ENCODE measurements at places on chromosomes 2 and 18.

- DNase-seq, result no peak
Observed at GRCh38 chr2:149355716-149356422, 25.5 kb downstream of the LYPD6 start.

GRCh38 chr18:9653390-9653789 lies 39.0 kb upstream of the PPP4R1 start:
- peak; percentile 45 for DNase-seq

- DNase-seq, result no peak
Observed at GRCh38 chr2:239182981-239183791, 217.6 kb downstream of the HDAC4 start.

- DNase-seq, result peak; percentile 65
Observed at GRCh38 chr2:160406591-160407392, 86.8 kb downstream of the RBMS1 start.

DNA sequence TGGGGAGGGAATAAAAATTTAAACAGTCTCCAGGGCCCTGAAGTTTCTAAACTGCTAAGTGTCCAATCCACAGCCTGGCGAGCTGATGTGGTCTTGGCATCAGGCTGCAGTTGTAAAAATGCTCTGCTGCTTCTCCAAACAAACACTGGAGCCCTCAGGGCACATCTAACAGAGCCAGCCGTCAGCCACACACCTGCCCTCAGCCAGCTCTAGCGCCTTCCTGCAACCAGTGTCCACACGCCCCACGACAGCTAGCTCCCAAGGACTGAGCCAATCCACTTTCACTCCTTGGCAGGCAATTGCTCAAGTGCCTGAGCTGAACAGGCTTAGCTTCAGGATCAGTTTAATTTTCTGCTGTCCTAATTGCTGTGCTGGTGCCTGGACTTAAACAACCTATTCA lies 446.4 kb upstream of the RAB12 start:
- peak; percentile 52 for DNase-seq

- DNase-seq, result no peak
Observed at GRCh38 chr2:75142081-75142480, 57.2 kb downstream of the TACR1 start.

DNA sequence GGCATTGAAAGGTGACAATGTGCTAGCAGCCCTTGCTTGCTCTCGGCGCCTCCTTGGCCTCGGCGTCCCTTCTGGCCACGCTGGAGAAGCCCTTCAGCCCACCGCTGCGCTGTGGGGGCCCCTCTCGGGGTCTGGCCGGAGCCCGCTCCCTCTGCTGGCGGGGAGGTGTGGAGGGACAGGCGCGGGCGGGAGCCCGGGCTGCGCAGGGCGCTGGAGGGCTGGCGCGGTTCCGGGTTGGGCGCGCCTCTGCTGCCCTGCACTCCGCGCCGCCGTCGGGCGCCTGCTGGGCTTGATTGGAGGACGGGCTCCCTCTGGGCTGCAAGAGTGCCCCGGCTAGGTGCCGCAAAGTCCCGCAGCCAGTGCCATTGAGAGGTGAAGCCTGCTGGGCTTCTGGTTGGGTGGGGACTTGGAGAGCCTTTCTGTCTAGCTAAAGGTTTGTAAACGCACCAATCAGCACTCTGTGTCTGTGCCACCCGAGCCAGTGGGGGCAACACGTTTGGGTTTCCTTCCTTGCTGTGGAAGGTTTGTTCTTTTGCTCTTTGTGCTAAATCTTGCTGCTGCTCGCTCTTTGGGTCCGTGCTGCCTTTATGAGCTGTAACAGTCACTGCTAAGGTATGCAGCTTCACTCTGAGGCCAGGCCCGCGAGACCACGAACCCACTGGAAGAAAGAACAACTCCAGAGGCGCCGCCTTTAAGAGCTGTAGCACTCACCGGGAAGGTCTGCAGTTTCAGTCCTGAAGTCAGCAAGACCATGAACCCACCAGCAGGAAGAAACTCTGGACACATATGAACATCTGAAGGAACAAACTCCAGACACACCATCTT lies 14.8 kb upstream of the IMP4 start:
- DNase-seq, result no peak

DNA sequence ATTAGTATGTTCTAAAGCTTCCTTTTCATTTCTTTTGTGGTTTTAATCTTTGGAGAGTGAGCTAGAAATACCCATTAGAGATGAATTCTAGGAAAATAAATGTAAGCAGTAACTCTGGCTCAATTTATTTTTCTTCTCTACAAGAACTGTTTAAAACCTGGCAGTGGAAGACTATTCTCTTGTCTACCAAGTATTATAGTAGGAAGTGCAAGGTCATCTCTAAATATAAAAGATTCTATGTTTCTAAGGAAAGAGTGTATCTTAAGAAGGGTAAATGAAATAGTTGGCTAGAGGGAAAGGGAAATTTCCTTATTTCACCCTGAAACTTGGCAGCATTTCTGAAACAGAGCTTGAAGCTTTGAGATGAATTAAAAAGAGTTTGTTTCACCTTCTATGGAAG lies 35.5 kb downstream of the PLCL1 start:
- DNase-seq, result no peak

DNA sequence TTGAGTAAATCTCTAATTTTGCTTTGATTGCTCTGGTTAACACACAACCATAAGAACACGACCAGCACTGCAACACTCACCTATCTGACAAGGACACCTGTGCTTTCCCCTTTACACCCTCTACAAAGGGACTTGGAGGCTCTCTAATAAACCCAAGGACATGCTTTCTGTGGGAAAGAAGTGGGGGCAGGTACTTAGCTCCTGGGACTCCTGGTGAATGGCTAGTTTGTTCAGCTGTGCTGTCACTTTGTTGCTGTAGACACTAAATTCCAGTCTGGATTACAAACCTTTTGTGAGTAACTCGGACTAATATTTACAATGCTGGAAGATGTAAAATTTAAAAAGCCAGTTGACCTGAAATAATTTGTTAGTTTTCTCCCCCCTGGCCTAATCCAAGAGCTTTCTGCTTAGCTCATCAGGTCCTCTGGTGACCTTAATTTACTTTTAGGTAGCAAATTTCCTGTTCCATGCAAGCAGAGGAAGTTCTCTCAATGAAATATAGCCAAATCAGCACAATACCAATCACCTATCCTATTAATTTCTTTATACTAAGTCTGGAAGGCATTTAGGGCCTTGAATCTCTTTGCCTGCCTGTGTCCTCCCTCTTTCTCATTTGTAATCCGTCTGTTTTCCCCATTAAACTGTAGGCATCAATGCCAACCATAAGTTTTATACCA lies 67.5 kb downstream of the PLCL1 start:
- DNase-seq, result no peak

DNA sequence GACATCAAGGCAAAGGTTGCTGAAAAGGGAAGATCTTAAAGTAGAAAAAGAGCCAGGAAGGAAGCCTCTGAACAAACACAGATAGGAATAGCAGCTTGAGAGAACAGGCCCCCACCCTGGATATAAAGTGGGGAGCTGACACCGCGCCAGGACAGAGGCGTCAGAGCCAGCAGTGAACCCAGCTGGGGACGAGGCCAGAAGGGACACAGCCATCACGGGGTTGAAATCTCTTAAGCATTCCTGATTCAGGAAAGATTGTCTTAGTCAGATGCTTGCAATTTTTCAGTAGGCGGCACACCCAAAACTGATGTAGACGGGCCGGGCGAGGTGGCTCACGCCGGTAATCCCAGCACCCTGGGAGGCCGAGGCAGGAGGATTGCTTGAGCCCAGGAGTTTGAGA lies 93.8 kb upstream of the PHLPP1 start:
- peak; percentile 61 for DNase-seq

DNA sequence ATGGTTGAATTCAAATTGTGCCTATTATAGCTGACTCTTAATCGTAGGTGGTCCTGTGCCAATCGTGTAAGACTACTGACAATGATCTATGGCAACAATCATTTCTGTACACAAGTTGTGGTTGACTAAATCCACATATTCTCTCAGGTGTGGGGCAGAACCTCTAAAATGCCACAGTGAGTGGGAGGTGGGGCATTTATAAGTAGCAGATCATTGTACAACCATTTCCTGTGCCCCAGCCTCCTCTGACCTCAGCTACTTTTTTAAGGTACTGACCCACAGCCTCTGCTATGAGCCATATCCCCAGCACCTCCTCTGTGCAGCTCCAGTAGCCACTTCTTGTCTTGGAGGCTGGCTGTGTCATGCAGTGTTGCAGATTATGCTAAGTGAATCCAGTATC lies 48.6 kb upstream of the RAPH1 start:
- peak; percentile 52 for DNase-seq

DNA sequence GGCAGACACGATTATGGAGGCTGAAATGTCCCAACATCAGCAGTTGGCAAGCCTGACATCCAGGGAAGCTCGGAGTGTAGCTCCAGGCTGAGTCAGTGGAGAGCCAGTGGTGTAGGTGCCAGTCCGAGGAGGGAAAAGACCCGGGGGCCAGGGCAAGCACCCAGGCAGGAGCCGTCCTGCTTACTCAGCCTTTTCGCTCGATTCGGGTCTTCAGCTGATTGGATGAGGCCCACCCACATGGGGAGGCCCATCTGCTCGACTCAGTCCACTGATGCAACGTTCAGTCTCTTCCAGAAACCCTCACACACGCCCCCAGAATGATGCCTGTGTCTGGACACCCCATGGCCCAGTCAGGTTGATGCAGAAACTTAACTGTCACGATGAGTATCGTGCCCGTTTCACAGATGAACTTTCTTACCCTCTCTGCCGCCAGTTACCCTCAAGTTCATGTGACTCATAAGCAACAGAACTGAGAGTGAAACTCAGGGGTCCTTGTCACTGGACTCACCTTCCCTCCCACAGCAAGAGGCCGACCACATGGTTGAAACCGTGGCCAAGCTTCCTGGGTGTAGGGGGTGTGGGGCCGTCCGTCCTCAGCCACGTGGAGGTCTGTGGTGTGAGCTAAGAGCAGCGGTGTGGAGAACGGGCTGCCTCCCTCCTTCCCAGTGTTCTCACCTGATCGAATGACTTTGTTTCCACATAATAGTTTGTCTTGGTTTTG lies 197.4 kb upstream of the HDAC4 start:
- no peak for DNase-seq

- no peak for DNase-seq
Observed at GRCh38 chr2:85368921-85369320, 14.4 kb downstream of the ELMOD3 start.

DNA sequence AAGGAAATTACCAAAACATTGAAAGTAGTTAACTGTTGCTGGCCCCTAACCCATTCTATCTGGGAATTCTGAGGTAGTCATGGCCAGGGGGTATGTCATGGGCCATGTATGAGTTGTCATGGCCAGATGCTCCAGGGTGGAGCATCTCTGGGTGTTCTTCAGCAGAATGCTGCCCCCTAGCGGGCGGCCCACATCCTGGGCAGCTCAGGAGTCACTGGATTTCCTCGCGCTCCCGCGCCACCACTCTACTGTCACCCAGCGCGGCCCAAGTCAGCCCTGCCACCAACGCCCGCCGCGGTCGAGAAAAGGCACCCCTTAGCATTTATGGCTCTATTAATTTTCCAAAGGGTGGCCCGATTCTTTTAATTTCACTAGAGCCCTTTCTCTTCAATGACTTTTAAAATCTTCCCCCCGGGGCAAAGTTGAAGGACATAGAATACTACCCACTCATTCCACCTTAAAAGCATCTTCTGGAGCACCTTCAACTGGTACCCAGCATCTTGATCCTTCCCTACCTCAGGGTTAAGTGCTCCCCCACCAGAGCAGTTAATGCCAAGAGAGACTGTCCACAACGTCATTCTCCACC lies 41.6 kb downstream of the PKDCC start:
- peak; percentile 40 for DNase-seq

GRCh38 chr2:172639256-172639655 lies 83.4 kb downstream of the PDK1 start:
- no peak for DNase-seq

- no peak for DNase-seq
Observed at GRCh38 chr2:173659509-173659908, 304.8 kb downstream of the CDCA7 start.

- no peak for DNase-seq
Observed at GRCh38 chr18:59049721-59050660, 89.7 kb upstream of the SEC11C start.

DNA sequence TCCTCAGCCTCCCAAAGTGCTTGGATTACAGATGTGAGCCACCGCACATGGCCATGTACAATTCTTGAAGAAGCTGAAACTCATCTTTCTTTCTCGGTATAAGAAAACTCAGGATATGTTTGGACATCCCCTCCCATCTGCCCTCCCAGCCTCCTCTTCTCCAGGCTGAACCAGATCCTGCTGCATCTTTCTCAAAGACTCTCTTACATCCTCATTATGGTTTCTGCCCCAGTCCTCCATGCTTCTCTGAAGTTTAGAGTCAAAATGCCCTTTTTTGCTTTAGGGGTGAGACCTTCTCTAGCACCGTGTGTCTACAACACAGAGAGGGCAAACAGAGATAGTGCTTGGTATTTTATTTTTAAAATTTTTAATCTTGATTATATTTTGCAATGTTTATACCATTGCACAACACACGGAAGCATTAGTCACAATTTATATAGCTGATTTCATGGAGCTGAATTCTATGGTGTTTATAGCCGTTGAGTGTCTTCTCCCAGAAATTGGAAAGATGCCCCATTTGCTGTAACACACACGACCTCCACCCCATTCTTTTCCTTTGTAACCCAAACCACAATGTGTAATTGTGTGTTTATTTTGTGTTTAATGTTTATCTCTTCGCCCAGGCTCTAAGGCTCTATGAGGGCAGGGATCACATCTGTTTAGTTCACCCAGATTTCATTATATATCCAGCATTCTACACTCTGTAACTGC lies 206.0 kb upstream of the TNP1 start:
- DNase-seq, result no peak

DNA sequence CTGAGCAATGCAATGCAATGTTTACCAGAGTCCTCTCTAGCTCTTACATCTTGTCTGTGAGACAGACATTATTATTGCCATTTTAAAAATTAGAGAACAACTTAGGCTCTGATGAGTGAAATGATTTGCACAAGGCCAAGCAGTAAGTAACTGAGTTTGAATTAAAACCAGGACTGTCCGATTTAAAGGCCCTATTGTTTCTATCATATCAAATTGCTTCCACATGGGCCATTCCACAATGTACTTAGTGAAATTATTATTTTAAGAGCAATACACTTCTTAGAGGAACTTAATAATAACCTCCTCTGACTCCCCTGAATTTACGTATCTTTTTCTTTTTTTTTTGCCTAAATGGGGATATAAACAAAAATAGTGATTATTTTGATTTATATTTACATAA lies 64.6 kb downstream of the PLCL1 start:
- no peak for DNase-seq

DNA sequence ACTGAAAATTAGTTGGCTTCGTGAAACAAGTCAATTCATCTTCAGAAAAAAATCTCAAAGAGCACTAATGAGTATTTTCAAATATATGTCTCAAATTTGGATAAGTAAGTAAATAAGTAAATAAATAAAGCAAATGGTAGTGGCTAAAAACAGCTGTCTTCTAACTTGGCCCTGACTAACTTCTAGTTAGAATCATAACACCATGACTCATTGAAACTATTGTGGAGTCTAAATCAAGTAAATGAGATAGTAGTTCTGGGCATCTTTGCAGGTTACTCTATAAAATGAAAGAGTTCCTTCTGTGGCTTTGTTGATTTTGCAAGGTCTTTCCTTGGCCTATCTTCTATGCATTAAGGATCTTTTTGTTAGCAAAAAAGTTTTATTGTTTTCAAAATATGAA lies 110.7 kb downstream of the SLC8A1 start:
- DNase-seq, result no peak
